ENCODE measurements at places on chromosomes 11 and 22.

DNA sequence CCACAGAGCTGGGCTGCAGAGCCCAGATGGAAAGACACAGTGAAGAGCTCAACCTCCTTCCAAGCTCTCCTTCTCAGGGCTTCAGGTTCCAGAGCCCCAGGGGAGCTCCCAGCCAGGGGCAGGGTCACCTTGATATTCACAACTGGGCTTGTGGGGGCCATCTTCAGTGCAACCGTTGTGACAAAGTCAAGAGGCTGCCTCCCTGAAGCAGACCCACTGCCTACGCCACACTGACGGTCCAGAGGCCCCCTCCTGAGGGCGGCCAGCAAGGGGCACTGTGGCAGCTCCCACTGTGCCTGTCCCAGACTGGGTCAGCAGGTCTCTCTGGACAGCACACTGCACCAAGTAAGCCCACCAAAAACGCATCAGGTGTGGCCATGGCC lies 84.1 kb downstream of the DGCR2 start:
- DNase-seq, result no peak

DNA sequence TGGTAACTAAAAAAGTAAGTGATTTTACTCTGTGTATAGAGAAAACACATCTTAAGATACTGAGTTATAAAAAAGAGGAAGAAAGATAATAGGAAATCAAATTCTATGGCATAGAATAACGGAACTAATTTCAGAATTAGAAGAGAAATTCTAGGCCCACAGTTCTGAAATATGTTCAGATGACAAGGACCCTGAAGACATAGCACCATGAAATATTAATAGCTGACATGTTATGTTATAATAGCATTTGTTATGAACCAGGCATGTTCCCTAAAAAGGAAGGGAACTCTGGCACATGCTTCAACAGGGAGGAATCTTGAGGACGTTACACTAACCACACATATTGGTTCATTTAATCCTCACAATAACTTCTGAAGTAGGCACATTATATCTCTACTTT lies 32.7 kb downstream of the PRDM10 start:
- no peak for DNase-seq

- no peak for DNase-seq
Measured at GRCh38 chr11:65185869-65186341, 4.2 kb downstream of the CAPN1 start.

DNA sequence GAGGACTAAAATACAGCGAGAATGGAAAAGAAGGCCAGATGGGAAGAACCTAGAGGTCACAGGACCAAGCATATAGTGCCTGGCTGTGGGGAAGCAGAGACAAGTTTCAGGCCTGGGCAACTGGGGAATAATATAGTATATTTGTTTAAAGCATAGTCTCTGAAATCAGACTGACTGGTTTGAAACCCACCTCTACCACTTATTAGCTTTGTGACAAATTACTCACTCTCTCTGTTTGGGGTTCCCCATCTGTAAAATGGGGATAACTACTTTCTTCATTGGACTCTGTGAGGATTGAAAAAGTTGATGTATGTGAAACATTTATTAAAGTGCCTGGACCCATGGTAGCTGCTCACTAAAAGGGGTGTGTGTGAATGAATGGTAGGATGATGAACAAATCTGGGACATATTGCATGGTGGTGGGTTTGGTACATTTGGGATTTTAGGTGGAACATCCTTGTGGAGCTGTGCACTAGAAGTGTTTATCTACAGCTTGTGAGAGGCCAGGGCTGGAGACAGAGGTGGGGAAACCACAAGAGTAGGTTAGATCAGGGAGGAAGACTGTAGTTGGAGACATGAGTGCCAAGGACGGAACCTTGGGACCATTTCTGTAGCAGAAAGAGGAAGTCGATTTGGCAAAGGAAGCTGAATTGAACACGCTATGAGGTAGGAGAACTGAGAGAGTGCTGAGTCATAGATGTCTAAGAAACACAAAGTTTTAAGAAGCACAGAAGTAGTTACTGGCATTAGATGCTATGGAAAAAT lies 52.6 kb downstream of the SWAP70 start:
- no peak for DNase-seq

- no peak for DNase-seq
Measured at GRCh38 chr22:39777716-39778454, 115.7 kb downstream of the ENTHD1 start.

GRCh38 chr22:38201371-38201710 lies 453 bp upstream of the MAFF start:
- no peak for DNase-seq

GRCh38 chr22:42661985-42662831 lies 13.0 kb upstream of the CYB5R3 start:
- DNase-seq, result no peak

DNA sequence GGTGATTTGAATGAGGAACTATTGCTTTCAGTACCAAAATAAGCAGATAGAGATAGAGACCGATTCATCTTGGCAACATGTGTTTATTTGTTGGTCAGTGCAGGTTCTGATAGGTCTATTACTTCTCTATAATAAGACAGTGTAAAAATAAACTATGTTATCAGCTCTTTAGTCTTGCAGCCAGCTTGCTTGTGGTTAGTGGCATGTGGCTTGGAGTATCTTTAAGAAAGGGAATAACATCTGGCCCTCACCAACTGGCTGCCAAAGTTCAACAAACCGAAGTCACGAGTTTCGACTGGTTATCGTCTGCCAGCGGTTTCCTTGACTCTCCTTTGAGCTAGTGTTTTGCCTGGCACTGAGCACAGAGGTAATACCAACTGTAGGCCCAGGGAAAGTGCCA lies 71.8 kb downstream of the CTTN start:
- peak; percentile 19 for DNase-seq

GRCh38 chr11:71239581-71239980 lies 12.8 kb downstream of the SHANK2 start:
- DNase-seq, result no peak

GRCh38 chr22:21937041-21937820 lies 15.4 kb downstream of the PPM1F start:
- DNase-seq, result no peak

All from HFF-Myc (cell line).